Osteoblast (primary cell): ENCODE measurements at places on chromosomes 7 and 10. TPM values are rescaled to one million over a fixed set of nuclear protein-coding genes. Genes with fewer than 3 reads are reported as not detected.

- peak; percentile 66 for DNase-seq
Observed at GRCh38 chr7:54541669-54542625, at the start of gene VSTM2A. Gene VSTM2A, plus strand, starts transcription at chr7:54542375. Its CDS starts 356 bp downstream, at chr7:54542731.

- peak; percentile 91 for DNase-seq
Observed at GRCh38 chr10:117663750-117664149, 121.2 kb downstream of the EMX2 start.

- no peak for DNase-seq
Observed at GRCh38 chr10:34163075-34163905, 651.8 kb downstream of the PARD3 start.

DNA sequence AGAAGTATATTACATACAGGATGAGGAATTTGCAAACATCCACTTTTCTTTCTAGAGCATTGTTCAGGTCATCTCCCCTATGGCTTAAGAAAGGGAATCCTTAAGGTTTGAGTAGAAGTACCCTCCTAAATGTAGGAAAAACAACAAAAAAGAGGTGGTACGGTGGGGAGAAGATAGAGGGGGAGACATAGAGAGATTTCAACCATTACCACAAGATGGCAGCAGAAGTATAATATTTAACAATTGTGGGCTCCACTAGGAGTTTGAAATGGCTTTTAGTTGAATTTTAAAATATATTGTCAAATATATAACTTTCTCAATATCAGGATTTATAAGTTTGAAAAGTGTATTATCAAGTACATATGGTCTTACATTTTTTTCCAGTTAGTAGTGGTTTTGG lies 72.7 kb upstream of the PRKG1 start:
- no peak for DNase-seq

- DNase-seq, result no peak
Observed at GRCh38 chr10:91758303-91759146, 39.7 kb upstream of the TNKS2 start.

GRCh38 chr7:27933671-27934565 lies 194.0 kb downstream of the TAX1BP1 start:
- no peak for DNase-seq

DNA sequence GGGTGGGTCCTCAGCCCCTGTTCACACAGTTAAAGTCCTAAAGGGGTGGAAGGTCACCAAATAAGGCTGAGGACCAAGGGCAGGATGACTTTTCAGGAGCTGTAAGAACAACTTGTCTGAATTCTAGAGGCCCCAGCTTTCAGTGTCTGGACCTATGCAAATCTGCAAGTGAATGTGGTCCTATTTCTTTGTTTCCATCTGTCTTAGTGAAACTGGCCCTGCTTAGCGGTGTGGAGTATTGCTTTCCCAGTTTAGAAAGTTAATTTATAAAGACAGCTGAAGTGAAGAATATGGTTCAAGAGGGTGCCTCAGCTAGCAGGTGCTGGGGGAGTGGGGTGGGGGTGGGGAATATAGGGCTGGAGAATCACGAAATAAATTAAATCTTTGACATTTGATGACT lies 40.1 kb downstream of the HHEX start:
- no peak for DNase-seq

DNA sequence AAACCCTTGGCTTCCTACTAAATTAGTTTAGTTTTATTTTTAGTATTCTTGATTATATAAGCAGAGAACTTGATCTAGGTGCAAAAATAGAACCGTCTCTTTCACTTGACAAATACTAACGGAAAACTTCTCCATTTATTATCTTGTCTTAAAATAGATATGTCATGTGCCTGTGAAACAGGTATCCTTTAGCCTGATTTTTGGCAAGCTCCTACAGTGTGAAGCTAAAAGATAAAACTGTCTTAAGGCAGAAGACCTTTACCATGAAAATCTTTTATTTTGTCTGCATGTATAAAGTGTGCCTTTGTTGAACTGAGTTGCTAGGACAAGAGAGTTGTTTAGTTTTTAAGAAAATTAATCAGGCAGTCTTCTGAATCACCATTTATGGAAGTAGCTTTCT lies 90.6 kb downstream of the CYP51A1 start:
- DNase-seq, result no peak

GRCh38 chr10:67788028-67788886 lies 49.7 kb downstream of the DNAJC12 start:
- DNase-seq, result peak; percentile 19

DNA sequence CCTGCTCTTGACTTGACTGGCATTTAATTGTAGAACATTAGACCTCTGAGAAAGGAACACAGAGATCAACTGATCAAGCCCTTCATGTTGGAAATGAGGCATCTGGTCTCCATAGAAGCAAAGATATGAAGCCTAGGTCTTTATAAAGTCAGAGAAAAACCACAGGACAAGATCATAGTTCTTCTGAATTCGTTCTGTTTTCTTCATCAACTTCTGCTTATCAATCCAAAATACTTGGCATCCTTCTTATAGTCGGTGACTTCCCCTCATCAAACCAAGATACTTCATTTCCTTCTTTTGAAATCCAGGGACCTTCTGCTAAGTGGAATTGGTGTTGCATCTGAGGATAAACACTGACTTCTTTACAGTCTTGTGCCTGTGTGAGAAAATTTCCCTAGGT lies 77.1 kb upstream of the PRKCQ start:
- DNase-seq, result no peak

DNA sequence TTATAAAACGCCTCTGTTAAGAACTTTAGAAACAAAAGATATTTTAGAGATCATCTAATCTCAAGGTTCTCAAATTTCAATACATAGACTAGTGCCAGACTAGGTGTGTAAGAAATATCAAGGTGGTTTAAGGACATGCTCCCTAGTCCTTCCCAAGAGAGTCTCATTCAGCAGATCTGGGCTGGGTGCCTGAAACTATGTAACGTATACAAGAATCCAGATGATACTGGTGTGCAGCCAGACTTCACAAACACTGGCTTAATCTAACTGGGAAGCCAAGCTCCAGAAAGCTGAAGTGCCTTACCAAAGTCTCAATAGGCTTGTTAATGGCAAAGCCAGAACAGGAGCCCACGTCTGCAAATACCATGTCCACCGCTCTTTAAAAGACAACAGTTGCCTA lies 105.0 kb upstream of the AMPH start:
- DNase-seq, result no peak

DNA sequence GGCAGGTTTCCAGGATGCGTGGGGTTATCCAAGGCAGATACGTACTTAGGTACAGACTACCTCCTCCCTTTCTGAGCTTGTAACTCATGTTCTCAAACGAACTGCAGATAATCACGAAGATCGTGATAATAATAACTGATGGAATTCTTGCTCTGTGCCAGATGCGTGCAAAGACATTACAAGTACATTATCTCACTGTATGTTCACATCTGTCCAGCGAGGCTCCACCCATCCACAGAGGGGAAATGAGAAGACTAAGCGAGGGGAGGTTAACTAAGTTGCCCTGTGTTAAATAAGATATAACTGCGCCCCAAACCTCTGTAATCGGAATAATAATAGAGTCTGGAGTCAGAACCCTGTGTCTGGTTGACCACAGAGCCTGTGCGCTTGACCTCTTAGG lies 1.9 kb downstream of the GALNT17 start:
- no peak for DNase-seq

DNA sequence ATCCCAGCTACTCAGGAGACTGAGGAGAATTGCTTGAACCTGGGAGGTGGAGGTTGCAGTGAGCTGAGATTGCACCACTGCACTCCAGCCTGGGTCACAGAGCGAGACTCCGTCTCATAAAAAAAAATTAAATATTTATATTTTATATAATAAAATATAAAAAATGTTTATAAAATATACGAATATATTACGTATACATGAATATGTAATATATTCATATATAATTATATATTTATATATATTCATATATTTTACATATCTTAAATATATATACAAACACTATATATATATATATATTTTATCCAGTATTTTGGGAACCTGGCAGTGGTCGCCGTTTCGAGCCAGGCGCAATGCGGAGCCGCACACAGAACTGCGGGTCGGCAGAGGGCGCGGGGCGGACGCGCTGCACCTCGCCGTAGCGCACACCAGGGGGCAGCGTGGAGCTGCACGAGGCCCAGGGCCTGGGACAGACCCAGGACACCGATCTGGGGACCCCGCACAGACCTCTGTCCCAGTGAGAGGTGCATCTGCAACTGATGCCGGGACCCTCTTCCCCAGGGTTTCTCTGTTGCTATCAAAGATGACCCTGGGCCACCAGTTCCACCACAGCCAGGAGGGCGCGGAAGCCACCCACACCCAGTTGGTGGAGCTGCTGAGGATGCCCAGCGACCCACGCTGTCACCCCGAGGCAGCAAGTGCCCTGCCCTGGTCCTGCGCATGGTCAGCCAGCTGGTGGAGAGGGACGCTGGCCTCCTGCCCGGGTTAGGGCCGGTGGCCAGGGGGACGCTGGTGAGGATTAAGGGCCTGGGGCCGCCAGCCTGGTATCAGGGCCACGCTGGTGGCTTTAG lies 22.7 kb downstream of the AP5Z1 start:
- DNase-seq, result peak; percentile 99

DNA sequence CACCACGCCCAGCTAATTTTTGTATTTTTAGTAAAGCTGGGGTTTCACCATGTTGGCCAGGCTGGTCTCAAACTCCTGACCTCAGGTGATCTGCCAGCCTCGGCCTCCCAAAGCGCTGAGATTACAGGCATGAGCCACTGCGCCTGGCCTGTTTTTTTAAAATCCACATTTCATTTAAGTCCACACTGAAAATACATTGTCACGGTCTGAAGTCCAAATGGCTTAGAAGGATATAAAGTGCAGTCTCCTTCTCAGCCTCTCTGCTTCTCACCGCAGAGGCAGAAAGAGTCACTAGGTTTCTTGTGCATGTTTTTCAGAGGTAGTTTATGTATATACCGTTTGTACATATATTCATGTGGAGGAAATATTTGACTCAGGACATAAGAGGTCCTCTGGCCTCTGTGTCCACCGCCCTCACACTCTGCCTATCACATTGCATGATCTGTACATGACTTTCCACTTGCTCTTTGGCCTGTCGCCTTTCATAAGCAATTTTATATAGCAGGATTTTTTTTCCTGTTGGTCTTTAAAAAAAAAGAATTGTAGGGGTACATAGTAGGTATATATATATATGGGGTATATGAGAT lies 42.9 kb downstream of the BLNK start:
- DNase-seq, result no peak

SPDYE5 gene
- under 0.01 TPM in 1 of 2 replicates, not detected in the other for total RNA-seq

GHRHR gene
- not detected in 2 replicates for total RNA-seq

UCMA gene
- total RNA-seq, result not detected in 2 replicates

FXYD4 gene
- total RNA-seq, result not detected in 2 replicates
